Left hindlimb (tissue), 1 donor: ENCODE measurements at places on chromosomes 13 and 19.

- no peak for DNase-seq
Measured at GRCh38 chr19:19570571-19570970, 32.5 kb downstream of the CILP2 start.

DNA sequence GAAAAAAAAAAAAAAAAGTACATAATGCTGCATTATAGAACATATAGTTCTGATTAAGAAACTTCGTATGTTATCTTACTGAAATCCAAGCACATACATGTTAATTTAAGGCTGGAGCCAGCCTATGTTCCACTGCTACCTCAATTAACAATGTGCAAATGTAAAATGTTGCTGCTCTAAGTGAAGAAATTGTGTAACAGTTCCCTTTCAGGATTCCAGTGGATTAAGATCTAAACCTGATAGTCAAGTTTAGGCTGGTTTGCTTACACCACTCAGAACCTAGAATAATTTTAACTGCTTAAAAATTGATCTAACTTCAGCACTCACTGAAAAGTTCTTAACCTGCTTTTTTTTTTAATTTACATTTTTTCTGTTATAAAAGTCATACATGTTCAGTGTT is 4.2 kb downstream of the VPS36 start:
- DNase-seq, result no peak

GRCh38 chr19:7918615-7919421 is 1.3 kb upstream of the SNAPC2 start:
- no peak for DNase-seq

- no peak for DNase-seq
Measured at GRCh38 chr13:44967704-44968433, 21.4 kb downstream of the NUFIP1 start.

GRCh38 chr13:80094526-80094925 is 246.4 kb downstream of the SPRY2 start:
- no peak for DNase-seq

DNA sequence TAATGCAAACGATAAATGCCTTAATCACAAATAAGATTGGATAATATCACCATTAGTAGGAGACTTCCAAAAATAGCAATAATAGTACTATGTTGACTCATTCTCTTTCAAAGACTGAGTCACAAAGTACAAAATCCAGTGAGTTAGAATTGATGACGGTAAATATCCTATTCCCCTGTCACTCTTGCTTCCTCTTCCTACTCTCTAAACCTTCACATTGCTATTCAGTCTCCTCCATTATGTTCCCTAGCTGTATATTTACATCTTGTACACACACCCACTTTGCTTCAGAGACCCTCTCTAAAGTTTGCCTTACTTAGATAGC is 26.3 kb upstream of the INTS6 start:
- no peak for DNase-seq

- no peak for DNase-seq
Measured at GRCh38 chr19:13291913-13292312, 141.7 kb downstream of the IER2 start.

- no peak for DNase-seq
Measured at GRCh38 chr19:19911150-19911549, 10.4 kb downstream of the ZNF93 start.

DNA sequence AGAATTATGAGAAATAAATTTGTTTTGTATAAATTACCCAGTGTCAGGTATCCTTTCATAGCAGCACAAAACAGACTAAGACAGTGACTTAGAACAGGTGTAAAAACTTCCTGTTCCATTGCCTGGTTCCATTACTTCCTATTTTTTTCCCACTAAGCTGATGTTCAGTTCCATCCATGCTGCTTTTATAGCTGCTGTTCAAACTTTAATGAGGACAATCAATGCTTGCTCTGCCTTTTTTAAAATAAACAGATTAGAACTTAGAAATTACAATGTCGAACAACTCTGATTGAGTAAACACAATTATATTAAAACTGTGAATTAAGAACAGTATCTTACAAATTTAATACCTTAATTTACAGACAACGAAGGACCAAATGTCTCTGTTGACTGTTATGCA is 818.9 kb downstream of the OLFM4 start:
- DNase-seq, result no peak

DNA sequence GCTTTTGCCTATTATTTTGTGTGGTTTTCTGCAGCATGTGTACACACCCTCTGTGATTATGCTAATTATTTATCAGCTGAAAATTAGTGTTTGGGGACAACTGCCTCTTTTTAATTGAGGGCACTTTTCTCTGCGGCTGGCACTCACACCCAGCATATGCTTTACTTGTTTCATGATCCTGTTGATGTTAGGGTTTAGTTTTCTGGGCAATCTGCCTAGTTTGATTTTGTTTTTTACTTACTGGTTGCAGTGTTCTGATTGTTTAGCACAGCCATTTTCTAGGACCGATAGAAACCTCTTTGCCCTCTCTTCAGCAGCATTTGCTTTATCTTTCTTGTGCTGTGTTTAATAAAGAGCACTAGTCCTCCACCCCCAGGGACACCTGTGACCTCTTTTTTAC is 161.6 kb downstream of the PAN3 start:
- no peak for DNase-seq

DNA sequence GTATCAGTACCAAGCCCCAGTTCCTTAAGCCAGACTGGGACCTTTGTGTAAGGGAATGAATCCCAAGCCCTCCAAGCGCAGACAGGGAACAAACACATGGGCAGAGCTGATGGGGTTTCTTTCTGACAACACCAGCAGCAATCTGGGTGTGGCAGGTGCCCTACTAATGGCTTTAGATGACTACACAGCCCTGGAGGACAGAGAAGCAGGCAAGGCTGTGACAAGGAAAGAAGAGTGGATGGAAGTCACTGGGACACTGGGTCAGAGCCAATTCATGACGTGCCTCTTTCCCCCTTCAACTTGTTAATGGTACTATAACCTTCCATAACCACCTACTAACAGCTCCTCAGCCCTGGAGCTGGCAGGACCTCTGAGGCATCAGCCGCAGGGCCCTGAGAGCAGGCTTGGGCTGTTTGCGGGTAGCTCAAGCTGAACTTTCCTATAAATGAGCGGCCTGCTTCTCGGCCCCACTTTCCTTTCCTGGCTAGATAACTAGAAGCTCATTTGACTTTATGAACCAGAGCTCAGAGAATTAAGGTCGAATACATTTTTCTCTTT is 38.9 kb downstream of the RASL11A start:
- DNase-seq, result no peak

DNA sequence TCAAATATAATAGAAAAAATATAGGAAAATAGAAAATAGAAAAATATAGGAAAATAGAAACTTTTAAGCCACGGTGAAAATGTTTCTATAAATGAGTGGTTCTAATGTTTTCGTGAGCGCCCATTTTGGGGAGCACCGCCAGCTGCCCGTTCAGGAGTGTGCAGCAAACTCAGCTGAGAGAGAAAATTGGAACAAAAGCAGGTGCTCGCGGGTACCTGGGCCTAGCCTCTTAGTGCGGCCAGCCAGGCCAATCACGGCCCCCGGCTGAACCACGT is 204 bp upstream of the PDX1 start:
- no peak for DNase-seq

DNA sequence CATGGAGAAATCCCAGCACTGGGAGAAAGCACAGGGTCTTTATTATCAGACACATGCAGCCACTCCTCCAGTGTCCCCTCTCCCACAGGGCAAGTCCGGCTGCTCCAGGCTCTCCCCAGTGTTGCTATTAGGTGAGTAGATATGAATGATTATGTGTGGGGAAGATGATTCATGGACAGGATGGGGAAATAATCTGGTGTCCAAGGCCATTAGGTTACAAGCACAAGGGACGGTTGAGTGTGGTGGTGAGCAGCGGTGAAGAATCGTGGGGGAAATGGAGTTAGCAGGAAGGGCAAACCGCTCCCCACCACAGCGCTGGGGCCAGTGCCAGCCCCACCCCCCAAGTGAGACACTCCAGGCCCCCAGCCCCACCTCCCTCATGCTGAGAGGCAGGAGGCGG is 19.0 kb downstream of the CD177 start:
- DNase-seq, result no peak

GRCh38 chr13:29816715-29817114 is 33.7 kb downstream of the UBL3 start:
- no peak for DNase-seq

- no peak for DNase-seq
Measured at GRCh38 chr19:28501976-28502375, 711.0 kb downstream of the UQCRFS1 start.
